ENCODE measurements at places on chromosomes 1 and 21. TPM values are rescaled to one million over a fixed set of nuclear protein-coding genes. Genes with fewer than 3 reads are reported as not detected.

Gene S100A7
- total RNA-seq, result 107 TPM

Gene SLFNL1
- total RNA-seq, result 0.42 TPM

Gene PIGR
- total RNA-seq, result 6.4 TPM

Gene CDC42BPA
- total RNA-seq, result 12.2 TPM

Gene SLC30A10
- total RNA-seq, result 0.48 TPM

Gene LCE1E
- 45.0 TPM for total RNA-seq

Gene TGFBR3
- total RNA-seq, result 130 TPM

Gene ORC1
- total RNA-seq, result 1.4 TPM

Gene ELAVL4
- total RNA-seq, result not detected

Gene LAPTM5
- total RNA-seq, result 10.8 TPM

Gene CKS1B
- total RNA-seq, result 49.3 TPM

Gene SPRR5
- 17.8 TPM for total RNA-seq

Gene SPRR2F
- total RNA-seq, result not detected

Gene IARS2
- total RNA-seq, result 49.7 TPM

- no peaks in the 10 kb centered on the region for H3K36me3 ChIP-seq
- no peak overlapping the region for H3K4me3 ChIP-seq
- H3K27ac ChIP-seq, result no peak overlapping the region
- no peaks in the 10 kb centered on the region for H3K27me3 ChIP-seq
Observed at GRCh38 chr1:192657760-192658159, 21.8 kb downstream of the RGS13 start.

DNA sequence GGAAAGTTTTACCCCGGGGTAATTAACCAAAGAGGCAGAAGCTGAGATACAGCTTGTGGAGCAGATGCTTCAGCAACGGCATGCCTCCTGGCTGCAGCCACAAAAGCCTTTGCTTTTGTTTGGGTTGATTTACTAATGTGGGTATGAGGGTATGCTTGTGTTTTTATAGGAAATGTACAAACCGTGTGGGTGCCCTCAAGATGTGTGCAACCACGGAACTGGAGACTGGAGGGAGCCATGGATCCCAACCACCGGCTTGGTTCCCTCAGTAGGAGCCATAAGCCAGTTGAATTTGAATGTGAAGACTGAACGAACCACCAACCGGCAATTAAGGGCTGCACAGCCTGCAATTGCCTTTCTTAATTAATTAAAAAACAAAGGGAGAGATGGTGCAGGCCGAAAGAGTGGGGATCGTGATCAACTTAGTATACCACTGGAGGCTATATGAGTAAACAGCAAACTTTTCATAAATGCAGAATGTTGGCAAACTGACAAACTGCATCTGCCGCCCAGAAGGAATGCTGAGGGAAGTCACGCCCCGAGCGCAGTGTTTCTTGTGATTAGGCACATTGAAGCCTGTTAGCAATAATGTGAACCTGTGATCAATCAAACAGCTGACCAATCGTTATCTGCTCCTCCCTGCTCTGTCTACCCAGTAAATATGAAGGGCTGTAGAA lies 104.1 kb downstream of the DISP1 start:
- no peak overlapping the region for H3K4me3 ChIP-seq
- no peak for DNase-seq
- H3K27me3 ChIP-seq, result no peaks in the 10 kb centered on the region
- no peaks in the 10 kb centered on the region for H3K36me3 ChIP-seq

- no peaks in the 10 kb centered on the region for H3K4me1 ChIP-seq
- H3K27ac ChIP-seq, result no peak overlapping the region
- no peaks in the 10 kb centered on the region for H3K36me3 ChIP-seq
Observed at GRCh38 chr21:36450511-36450910, 29.4 kb downstream of the CLDN14 start.

DNA sequence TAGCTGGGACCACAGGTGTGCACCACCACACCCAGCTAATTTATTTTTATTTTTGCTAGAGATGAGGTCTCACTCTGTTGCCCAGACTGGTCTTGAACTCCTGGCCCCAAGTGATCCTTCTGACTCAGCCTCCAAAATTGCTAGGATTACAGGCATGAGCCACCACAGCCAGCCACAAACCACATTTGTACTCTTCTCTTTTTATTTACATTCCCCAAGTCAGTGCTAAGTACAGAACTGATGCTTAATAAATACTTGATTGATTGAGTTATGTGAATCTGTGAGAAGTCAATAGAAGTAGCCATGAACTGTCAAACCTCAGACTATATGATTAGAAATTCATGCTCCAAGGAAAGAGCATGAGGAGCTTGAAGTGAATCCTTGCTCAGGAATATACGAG lies 48.5 kb upstream of the S1PR1 start:
- no peaks in the 10 kb centered on the region for H3K4me1 ChIP-seq
- H3K27me3 ChIP-seq, result no peaks in the 10 kb centered on the region
- no peak overlapping the region for H3K27ac ChIP-seq

DNA sequence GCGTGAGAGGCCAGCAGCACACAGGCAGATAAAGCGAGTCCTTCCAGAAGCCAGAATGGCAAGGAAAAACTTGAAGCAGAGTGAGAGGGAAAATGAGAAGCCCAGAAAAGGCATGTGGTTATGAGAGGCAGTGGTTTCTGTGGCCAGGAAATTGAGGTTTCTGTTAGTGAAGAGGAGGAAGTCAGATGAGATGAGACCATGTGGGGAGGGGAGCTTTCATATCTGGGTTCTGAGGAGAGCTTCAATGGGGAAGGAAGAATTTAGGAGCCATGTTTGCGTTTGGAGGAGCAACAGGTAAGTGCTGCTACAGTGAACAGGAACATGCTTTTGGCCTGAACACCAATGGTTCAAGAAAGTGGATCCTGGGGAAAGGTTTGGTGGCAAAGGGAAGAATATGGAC lies 6.1 kb upstream of the CD1A start:
- no peaks in the 10 kb centered on the region for H3K27me3 ChIP-seq
- no peak overlapping the region for H3K4me3 ChIP-seq
- no peaks in the 10 kb centered on the region for H3K4me1 ChIP-seq
- no peak overlapping the region for H3K27ac ChIP-seq
- no peaks in the 10 kb centered on the region for H3K36me3 ChIP-seq

- no peak overlapping the region for H3K27ac ChIP-seq
- H3K27me3 ChIP-seq, result peaks cover 42% of the 10 kb centered on the region
- no peaks in the 10 kb centered on the region for H3K4me1 ChIP-seq
- no peak overlapping the region for H3K4me3 ChIP-seq
Observed at GRCh38 chr1:37746806-37747205, 18.1 kb downstream of the EPHA10 start.

- H3K36me3 ChIP-seq, result no peaks in the 10 kb centered on the region
- peaks cover 5% of the 10 kb centered on the region for H3K4me1 ChIP-seq
- H3K27me3 ChIP-seq, result no peaks in the 10 kb centered on the region
- H3K27ac ChIP-seq, result no peak overlapping the region
Observed at GRCh38 chr1:244273845-244274619, 177.7 kb downstream of the ADSS2 start.

GRCh38 chr1:2555634-2556276 lies 416 bp upstream of the TNFRSF14 start:
- H3K27ac ChIP-seq, result peak overlapping the region; percentile 94
- peaks cover 23% of the 10 kb centered on the region for H3K36me3 ChIP-seq
- peak overlapping the region; percentile 58 for H3K4me3 ChIP-seq

DNA sequence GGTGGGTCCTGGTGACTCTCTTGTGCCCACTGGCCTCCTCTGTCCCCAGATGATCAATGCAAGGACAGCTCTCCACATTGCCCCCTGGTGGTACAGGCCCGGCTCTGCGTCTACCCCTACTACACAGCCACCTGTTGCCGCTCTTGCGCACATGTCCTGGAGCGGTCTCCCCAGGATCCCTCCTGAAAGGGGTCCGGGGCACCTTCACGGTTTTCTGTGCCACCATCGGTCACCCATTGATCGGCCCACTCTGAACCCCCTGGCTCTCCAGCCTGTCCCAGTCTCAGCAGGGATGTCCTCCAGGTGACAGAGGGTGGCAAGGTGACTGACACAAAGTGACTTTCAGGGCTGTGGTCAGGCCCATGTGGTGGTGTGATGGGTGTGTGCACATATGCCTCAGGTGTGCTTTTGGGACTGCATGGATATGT lies 10.8 kb downstream of the ADAMTSL4 start:
- H3K4me1 ChIP-seq, result peaks cover 63% of the 10 kb centered on the region
- H3K27ac ChIP-seq, result peak overlapping the region; percentile 100
- H3K4me3 ChIP-seq, result peak overlapping the region; percentile 57
- no peaks in the 10 kb centered on the region for H3K27me3 ChIP-seq

DNA sequence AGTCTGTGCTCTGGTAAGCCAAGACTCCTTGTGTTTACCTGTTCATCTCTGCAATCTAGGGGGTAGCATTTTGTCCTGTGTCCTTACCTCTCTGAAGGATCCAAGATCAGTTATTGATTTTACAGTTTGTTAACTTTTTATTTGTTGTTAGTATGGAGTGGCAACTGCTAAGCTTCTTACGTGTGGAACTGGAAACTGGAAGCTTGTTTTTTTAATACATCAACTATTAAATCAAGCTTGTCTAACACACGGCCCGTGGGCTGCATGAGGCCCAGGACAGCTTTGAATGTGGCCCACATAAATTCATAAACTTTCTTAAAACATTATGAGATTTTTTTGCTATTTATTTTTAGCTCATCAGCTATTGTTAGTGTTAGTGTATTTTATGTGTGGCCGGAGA lies 29.2 kb upstream of the MPC2 start:
- H3K27ac ChIP-seq, result no peak overlapping the region
- DNase-seq, result no peak
- H3K4me1 ChIP-seq, result no peaks in the 10 kb centered on the region
- H3K36me3 ChIP-seq, result peaks cover 12% of the 10 kb centered on the region
- no peaks in the 10 kb centered on the region for H3K27me3 ChIP-seq

GRCh38 chr21:43297391-43297981 lies 128.7 kb downstream of the CRYAA start:
- H3K36me3 ChIP-seq, result no peaks in the 10 kb centered on the region
- H3K27me3 ChIP-seq, result peaks cover 5% of the 10 kb centered on the region
- no peak overlapping the region for H3K4me3 ChIP-seq
- H3K27ac ChIP-seq, result no peak overlapping the region

- no peaks in the 10 kb centered on the region for H3K4me1 ChIP-seq
- no peak for DNase-seq
- peaks cover 8% of the 10 kb centered on the region for H3K36me3 ChIP-seq
- H3K27ac ChIP-seq, result no peak overlapping the region
- H3K27me3 ChIP-seq, result no peaks in the 10 kb centered on the region
Observed at GRCh38 chr1:114561333-114561732, 20.1 kb downstream of the BCAS2 start.

DNA sequence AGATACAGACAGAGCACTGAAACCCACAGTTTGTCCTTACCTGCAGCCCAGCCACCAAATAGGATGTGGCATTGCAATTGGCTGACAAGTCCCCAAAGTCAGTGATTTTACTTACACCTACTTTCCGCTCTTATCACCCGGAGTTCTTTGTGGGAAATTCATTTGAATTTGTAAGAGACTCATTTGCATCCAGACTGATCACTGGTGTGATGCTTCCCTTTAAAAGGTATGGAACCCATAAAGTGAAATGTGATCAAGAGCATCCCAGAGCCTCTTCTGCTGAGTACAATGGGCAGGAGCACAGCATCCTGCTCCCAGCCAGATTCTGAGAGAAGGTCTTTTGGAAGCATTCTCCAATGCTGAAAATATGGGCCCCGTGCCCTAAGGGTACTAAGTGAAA lies 161.4 kb downstream of the DAB1 start:
- H3K4me3 ChIP-seq, result no peak overlapping the region
- no peak for DNase-seq
- H3K36me3 ChIP-seq, result no peaks in the 10 kb centered on the region
- no peak overlapping the region for H3K27ac ChIP-seq

DNA sequence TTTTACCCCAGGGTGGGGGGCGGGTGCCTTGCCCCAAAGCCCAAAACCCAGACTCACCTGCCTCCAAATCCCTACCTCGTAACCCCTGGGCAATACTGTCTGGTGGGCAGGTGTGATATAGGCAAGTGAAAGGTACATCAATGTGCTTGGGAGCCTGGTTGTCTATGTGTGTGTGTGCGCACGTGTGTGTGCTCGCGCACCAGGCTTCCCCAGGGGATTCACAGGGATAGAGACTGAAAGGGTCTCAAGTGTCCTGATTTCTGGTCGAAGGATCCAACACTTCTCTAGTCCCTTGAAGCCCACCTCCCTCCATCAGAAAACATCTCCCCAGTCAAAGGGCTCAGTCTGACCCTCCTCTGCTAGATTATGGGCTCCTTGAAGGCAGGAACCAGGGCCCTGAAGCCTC lies 28.9 kb upstream of the EPB41 start:
- no peak for DNase-seq
- H3K27ac ChIP-seq, result no peak overlapping the region
- H3K4me3 ChIP-seq, result no peak overlapping the region
- peaks cover 31% of the 10 kb centered on the region for H3K4me1 ChIP-seq
- no peaks in the 10 kb centered on the region for H3K27me3 ChIP-seq

DNA sequence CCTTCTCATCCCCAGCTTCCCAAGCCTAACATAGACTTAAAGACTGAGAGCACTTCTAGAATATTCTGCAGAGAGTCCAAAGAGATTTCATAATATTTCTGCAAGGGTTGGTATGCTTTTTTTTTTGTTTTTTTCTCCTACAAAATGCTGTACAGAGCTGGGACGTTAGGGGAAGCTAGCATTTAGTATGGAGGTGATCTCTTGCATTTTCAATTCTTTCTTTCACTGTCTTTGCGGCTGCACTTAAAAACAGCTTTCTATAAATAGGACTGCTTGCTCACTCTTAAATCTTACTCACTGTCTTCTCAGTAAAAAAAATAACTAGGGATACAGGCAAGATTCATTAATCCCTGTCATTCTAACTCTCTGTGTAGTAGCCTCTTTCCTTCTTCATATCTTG lies 7.4 kb downstream of the DSCAM start:
- peaks cover 28% of the 10 kb centered on the region for H3K27me3 ChIP-seq
- H3K4me3 ChIP-seq, result no peak overlapping the region
- DNase-seq, result no peak
- no peak overlapping the region for H3K27ac ChIP-seq
- no peaks in the 10 kb centered on the region for H3K36me3 ChIP-seq

GRCh38 chr1:98940069-98940721 lies 64.5 kb downstream of the PLPPR5 start:
- H3K4me3 ChIP-seq, result no peak overlapping the region
- no peaks in the 10 kb centered on the region for H3K27me3 ChIP-seq
- H3K27ac ChIP-seq, result no peak overlapping the region
- H3K4me1 ChIP-seq, result no peaks in the 10 kb centered on the region

DNA sequence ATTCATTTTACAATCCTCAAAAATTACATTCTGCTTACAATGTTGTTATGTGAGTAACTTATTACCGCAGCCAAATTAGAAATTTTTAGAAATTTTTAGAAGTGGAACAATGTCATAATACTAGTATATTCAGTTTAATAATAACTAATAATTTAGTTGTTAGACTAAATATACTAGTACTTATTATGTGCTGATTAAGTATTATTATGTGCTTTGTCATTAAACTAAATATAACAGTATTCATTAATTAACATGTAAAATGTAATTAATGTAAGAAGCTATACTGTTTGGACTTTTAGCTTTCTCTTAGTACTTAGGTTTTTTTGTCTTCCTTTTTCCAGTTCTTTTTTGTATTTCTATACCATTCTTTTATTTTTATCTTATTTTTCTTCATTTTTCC lies 15.3 kb downstream of the ODR4 start:
- no peak overlapping the region for H3K4me3 ChIP-seq
- H3K36me3 ChIP-seq, result peaks cover 73% of the 10 kb centered on the region
- no peak for DNase-seq
- no peaks in the 10 kb centered on the region for H3K27me3 ChIP-seq
- H3K27ac ChIP-seq, result no peak overlapping the region

GRCh38 chr1:185373813-185374529 lies 56.9 kb upstream of the IVNS1ABP start:
- no peaks in the 10 kb centered on the region for H3K36me3 ChIP-seq
- H3K4me1 ChIP-seq, result peaks cover 13% of the 10 kb centered on the region
- no peaks in the 10 kb centered on the region for H3K27me3 ChIP-seq
- H3K27ac ChIP-seq, result no peak overlapping the region
- no peak for DNase-seq

- H3K27me3 ChIP-seq, result peaks cover 15% of the 10 kb centered on the region
- no peak for DNase-seq
- H3K36me3 ChIP-seq, result no peaks in the 10 kb centered on the region
- H3K4me3 ChIP-seq, result no peak overlapping the region
- H3K27ac ChIP-seq, result no peak overlapping the region
Observed at GRCh38 chr1:33610864-33611455, 138.5 kb downstream of the ZSCAN20 start.
